ENCODE measurements at places on chromosomes 6 and 20. TPM values are rescaled to one million over a fixed set of nuclear protein-coding genes. Genes with fewer than 3 reads are reported as not detected.

DNA sequence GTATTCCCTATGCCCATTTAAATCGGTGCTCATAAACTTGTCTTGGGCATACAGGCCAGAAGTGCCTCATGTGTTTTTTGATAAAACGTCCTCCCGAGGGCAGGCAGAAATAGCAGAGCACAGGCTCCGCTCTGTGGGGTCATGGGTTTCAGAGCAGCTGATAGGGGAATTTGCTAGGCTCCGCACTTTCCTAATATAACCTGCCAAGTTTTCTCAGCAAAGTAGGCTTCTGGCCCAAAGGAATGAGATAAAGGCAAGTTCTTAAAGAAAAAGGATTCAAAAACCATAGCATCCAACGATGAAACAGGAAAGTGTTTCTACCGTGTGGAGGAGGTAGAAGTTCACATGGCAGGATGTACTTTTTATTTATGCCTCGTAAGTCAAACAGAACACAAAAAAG is 69.8 kb upstream of the RALGAPA2 start:
- DNase-seq, result no peak
- no peak overlapping the region for H3K4me3 ChIP-seq
- no peaks in the 10 kb centered on the region for H3K4me1 ChIP-seq
- H3K27ac ChIP-seq, result no peak overlapping the region

- no peak for DNase-seq
- no peaks in the 10 kb centered on the region for H3K27me3 ChIP-seq
- H3K4me3 ChIP-seq, result no peak overlapping the region
- H3K4me1 ChIP-seq, result peaks cover 91% of the 10 kb centered on the region
These were observed 9.7 kb downstream of the SCAF8 start for GRCh38 chr6:154742891-154743290.

- H3K4me1 ChIP-seq, result no peaks in the 10 kb centered on the region
- no peak overlapping the region for H3K4me3 ChIP-seq
- H3K27ac ChIP-seq, result no peak overlapping the region
- H3K27me3 ChIP-seq, result no peaks in the 10 kb centered on the region
These were observed 240.3 kb downstream of the DLL1 start for GRCh38 chr6:170050591-170051041.

DNA sequence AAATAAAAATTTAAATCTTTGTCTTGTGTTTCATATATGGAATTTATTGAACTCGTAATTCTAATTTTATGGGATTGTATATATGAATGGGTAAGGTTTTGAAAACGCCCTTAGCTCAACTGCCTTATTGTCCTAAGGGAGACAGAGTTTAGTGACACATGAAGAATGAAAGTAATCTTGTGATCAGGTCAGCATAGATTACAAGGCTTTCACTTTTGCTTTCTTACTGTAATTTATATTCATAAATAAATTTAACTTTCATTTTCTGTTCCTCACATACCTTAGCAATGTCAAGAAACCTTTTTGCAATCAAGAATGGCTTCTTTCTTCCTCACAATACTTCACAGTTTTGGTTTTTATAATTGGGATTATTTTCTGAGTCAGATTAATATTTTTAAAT is 14.4 kb downstream of the KPNA5 start:
- H3K4me3 ChIP-seq, result no peak overlapping the region
- peak; percentile 16 for DNase-seq
- H3K27me3 ChIP-seq, result no peaks in the 10 kb centered on the region
- H3K36me3 ChIP-seq, result peaks cover 10% of the 10 kb centered on the region

- DNase-seq, result no peak
- H3K36me3 ChIP-seq, result no peaks in the 10 kb centered on the region
- no peaks in the 10 kb centered on the region for H3K27me3 ChIP-seq
- no peak overlapping the region for H3K27ac ChIP-seq
These were observed 83.3 kb downstream of the OPRM1 start for GRCh38 chr6:154122195-154122925.

DNA sequence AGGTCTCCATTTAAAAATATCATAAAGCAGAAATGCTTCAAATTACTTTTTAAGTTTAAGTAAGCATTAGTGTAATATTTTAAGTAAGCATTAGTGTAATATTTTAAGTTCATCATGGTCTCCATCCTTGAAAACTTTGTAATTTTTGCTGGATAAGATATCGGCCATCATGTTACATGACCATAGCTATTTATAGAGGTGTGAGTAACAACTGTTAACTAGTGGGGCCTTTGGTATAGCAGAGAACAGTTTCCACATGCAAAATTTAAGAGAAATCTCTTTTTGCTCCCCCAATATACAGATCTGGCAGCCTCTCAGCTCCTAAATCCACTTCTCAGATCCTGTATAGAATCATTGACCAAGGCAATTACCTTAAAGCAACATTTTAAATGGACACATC is 468 bp downstream of the TRDN start:
- no peaks in the 10 kb centered on the region for H3K27me3 ChIP-seq
- H3K36me3 ChIP-seq, result no peaks in the 10 kb centered on the region
- no peak overlapping the region for H3K4me3 ChIP-seq
- H3K4me1 ChIP-seq, result no peaks in the 10 kb centered on the region

DNA sequence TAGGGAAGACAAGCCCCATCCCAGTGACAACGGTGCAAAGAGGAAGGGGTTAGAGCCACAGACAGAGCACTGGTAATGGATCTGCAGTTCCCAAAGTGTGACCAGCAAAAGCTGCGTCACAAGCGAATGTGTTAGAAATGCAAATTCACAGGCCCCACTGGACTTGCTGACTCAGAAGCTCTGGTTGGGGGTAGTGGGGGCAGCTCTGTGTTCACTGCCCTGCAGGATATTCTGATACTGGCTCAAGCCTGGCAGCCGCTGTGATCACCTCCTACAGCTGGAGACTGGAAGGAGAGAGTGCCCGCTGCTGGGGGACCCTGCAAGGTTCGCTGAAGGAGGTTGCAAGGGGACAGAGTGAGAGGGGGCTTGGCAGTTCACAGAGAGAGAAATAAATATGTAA is 179.7 kb upstream of the CDH4 start:
- no peaks in the 10 kb centered on the region for H3K27me3 ChIP-seq
- no peak for DNase-seq
- no peaks in the 10 kb centered on the region for H3K4me1 ChIP-seq
- H3K36me3 ChIP-seq, result no peaks in the 10 kb centered on the region
- no peak overlapping the region for H3K27ac ChIP-seq

DNA sequence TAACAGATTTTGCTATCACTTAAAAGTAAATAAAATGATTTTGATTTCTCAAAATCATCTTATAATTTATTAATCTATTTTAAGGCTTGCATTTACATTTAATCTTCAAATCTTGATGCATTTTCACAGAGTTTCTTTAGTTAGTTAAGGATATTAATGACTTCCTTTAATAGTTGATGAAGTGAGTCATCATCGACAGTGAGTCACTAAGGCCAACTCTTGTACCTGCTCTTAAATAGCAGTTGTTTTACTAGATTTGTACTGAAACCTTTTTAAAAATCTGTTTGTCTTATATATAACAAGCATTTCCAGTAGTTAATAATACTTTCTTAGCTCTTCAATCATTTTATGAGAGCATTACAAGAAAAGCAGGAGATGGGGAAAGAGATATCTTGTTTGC is 191.7 kb downstream of the ESR1 start:
- no peak for DNase-seq
- no peaks in the 10 kb centered on the region for H3K4me1 ChIP-seq
- H3K27ac ChIP-seq, result no peak overlapping the region

DNA sequence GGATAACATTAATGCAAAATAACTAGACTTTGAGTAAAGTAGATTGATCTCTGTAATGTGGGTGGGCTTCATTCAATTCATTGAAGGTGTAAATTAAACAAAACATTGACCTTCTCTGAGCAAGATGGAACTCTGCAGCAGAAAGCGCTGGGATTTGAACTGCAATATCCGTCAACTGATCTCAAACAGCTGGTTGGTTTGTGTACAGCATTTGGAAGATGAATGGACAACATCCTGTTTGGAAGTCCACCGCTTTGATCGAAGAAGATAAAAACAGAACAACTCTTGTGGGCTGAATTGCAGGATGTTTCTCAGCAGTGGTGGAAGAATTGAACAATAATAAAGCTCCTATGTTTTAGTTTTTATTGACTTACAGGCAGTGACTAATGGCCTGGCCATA is 20.6 kb downstream of the HLA-C start:
- DNase-seq, result no peak
- no peaks in the 10 kb centered on the region for H3K36me3 ChIP-seq
- H3K27me3 ChIP-seq, result no peaks in the 10 kb centered on the region
- H3K4me1 ChIP-seq, result no peaks in the 10 kb centered on the region

DNA sequence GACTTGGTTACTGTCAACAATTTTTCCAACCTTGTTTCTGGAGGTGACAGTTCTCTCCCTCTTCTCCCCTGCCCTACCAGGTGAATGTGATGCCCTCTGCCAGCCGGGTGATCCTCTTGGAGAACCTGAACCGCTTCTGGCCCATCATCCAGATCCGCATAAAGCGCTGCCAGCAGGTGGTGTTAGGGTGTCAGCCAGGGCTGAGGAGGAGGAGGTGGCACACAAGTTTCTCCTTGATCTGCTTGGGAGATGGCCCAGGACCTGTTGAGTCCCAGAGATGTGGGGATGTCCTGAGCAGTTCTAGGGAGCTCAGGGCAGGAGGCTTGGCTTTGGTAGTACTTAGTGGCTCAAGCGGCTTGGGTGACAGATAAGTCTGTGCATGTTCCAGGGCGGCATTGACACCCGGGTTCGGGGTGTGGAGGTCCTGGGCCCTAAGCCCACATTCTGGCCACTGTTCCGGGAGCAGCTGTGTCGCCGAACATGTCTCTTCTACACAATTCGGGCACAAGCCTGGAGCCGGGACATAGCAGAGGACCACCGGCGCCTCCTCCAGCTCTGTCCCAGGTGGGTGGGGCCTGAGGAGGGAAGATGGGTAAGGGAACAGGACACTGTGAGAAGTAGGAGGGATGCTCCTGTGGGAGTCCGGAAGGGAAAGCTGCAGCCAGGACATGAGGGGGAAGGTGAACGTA is 21.2 kb downstream of the CUL9 start:
- no peak overlapping the region for H3K27ac ChIP-seq
- H3K4me3 ChIP-seq, result no peak overlapping the region
- H3K27me3 ChIP-seq, result no peaks in the 10 kb centered on the region
- peaks cover 16% of the 10 kb centered on the region for H3K36me3 ChIP-seq
- no peak for DNase-seq
- H3K4me1 ChIP-seq, result no peaks in the 10 kb centered on the region

GRCh38 chr6:170267688-170268087 is 23.2 kb downstream of the DLL1 start:
- H3K36me3 ChIP-seq, result no peaks in the 10 kb centered on the region
- no peaks in the 10 kb centered on the region for H3K27me3 ChIP-seq
- no peak overlapping the region for H3K4me3 ChIP-seq
- no peak overlapping the region for H3K27ac ChIP-seq
- peaks cover 17% of the 10 kb centered on the region for H3K4me1 ChIP-seq

- H3K4me1 ChIP-seq, result no peaks in the 10 kb centered on the region
- no peak for DNase-seq
- H3K36me3 ChIP-seq, result no peaks in the 10 kb centered on the region
- H3K27ac ChIP-seq, result no peak overlapping the region
- H3K4me3 ChIP-seq, result no peak overlapping the region
- no peaks in the 10 kb centered on the region for H3K27me3 ChIP-seq
These were observed 24.6 kb downstream of the RAMACL start for GRCh38 chr6:166561771-166562359.

GRCh38 chr20:24117383-24117782 is 128.8 kb upstream of the GGTLC1 start:
- no peaks in the 10 kb centered on the region for H3K27me3 ChIP-seq
- H3K27ac ChIP-seq, result no peak overlapping the region
- no peak for DNase-seq
- no peak overlapping the region for H3K4me3 ChIP-seq
- no peaks in the 10 kb centered on the region for H3K4me1 ChIP-seq

DNA sequence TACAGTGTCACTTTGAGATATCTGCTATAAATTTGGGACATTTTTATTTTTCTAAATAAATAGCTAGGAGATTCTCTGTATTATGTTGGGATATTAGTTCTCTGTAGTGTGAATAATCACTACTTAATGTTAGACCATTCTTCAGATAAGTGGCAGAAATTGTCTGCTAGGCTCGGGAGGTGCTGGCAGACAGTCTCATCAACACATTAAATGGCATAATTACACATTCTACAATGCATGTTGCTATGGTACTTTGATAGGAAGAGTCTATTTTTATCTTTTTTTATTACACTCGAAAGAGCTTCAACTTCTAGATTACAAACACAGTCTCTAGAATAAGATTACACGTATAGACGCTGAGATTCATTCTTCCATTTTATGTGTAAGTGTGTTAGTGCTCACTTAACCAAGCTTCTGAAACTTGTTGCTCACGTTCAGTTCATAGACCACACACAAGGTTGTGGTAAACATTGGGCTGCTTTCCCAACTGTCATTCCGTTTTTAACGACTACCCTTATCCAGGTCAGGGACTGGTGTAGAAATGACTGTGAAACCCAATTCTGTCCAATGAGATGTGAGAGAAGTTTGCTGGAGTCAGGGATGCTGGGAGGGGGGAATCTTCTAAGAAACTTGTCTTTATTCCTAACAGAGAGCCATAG is 78.6 kb downstream of the TPBG start:
- no peaks in the 10 kb centered on the region for H3K27me3 ChIP-seq
- H3K4me1 ChIP-seq, result no peaks in the 10 kb centered on the region
- H3K27ac ChIP-seq, result no peak overlapping the region
- H3K36me3 ChIP-seq, result no peaks in the 10 kb centered on the region
- no peak overlapping the region for H3K4me3 ChIP-seq
- DNase-seq, result no peak

HUS1B gene
- total RNA-seq, result 2.6 TPM

CLPSL1 gene
- not detected for total RNA-seq

TMEM217 gene
- not detected for total RNA-seq

GINS1 gene
- total RNA-seq, result 0.75 TPM

LY6G5C gene
- total RNA-seq, result 4.4 TPM

DST gene
- total RNA-seq, result 8.8 TPM

SLC17A2 gene
- not detected for total RNA-seq

BPIFB1 gene
- not detected for total RNA-seq

FAXC gene
- total RNA-seq, result not detected

EDN1 gene
- total RNA-seq, result 0.28 TPM

PTGIS gene
- not detected for total RNA-seq
